ENCODE measurements at places on chromosomes 13 and 19.

DNA sequence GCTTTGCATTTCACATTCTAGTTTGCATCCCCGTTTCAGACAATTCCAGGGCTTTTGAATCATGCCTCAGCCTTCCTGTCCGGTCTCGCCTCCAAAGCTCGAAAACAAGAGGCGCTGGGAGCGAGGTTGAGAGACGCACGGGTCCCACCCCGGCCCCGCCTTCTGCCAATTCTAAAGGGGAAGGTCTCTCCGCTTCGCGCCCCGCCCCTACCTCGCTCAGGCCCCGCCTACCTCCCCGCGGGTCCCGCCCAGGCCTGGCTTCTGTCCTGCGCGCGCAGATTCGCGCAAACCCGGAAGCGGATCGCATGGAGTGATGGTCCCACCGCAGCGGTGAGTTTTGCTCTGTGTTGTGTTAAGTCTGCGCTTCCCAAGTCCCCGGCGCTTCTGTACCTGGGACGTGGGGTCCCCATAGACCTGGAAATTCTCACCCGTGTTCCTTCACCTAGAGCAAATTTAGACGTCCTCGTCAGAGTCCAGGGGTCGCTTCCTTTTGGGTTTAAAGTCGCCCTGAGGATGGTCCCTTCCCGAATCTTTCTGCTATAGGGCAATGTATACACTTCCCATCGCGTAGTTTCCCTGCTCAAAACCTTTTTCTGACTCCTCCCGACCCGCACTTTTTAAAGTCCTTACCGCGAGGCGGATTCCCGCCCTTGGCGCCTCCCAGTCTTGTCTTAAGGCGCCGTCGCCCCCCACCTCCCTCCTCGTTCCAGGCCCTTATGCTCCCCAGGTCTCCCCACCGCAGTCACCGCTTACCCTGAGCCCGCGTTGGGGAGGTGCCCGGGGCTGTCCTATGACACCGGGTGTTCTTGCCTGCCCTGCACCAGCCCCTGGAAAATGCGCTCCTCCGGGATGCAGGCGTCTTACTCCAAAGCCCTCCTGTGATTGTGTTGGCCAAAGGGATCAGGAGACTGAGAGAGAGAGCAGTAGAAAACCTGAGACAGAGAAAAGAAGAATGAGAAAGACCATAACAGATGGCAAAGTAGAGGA is at the start of gene ZNF845:
Gene ZNF845 (plus strand): TSS at position 287 of the 987 bp plus-strand sequence. CDS start 7,559 bp downstream, outside the sequence.
- peak; percentile 92 for DNase-seq

DNA sequence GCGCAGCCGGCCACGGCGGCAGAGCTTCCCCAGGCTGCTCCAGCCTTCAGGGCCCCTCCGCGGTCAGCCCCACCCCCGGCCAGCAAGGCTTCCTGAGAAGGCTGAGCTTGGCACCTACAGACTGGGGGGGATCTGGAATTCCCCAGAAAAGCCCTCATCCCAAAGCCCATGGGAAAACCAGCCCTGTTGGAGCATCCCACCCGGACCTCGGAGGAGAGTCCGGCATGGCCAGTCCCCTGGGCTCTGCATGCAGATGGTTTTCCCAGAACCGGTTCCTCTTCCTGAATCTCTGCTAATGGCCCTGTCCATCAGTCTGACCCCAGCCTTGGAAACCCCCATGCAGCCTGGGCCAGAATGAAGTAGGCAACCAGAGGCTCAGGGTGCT is 10.3 kb downstream of the RASA3 start:
- DNase-seq = no peak

DNA sequence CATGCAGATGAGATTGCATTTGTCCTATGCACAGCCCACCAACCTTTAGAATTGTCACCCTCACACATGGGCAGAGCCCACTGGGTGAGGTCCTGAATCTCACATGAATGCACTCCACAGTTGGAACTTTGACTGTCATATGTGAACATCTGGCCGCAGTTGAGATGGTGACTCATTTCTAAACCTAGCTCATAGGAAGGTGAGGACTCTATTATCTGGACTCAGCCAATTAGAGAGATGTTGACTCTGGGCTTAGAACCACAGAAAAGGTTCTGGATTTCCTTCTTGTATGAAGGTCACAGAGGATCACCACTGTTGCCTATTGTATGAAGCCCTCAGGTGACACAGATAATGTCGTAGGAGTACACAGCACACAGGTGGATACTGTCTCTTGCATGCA is 25.6 kb upstream of the ZNF681 start:
- no peak for DNase-seq

DNA sequence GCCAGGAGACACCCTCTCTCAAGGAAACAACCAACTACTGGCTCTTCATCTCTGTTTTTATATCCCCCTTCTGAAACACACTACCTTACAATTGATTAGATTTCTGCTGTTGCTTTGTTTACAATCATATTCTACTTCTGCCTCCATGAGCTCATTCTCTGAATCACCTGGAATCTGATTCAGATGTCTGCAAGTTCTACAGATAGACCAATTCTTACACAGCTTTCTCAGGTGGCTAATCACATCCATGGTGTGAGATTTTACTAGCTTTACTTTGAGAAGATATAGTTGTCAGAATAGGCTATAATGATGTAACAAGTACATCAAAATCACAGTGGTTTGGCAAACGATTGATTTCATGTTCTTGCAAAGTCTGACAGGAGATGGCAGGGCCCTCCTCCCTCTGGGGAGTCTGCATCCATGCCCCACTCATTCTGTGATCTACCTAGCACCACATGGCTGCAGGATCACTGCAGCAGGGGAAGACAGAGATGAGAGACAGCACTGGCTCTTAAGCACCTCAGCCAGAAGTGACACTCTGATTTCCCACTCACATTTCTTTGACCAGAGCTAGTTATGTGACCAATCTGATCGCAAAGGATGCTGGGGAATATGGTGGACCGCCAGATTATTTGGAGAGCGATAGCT is 243.7 kb downstream of the FOXO1 start:
- no peak for DNase-seq

- DNase-seq = no peak
Observed at GRCh38 chr19:42573642-42574041, 21.1 kb downstream of the CEACAM8 start.

DNA sequence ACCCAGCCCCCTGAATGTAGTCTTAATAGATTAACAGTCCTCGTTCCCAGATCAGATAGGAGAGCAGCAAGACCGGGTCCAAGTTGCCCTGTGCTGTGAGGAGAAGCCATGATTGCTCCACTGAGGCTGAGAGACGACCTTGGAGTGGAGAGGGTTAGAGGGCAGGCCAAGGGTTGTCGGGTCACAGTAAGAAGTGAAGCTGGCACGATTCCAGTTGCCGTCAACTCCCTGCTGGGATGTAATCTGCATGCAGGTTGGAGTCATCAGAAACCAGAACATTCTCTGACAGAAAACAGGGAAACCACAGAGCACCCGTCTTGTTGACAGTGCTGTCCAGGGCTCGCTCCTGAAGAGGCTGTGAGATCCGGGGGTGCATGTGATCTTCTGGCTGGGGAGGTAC is 19.0 kb upstream of the ATP11A start:
- DNase-seq = no peak

- no peak for DNase-seq
Observed at GRCh38 chr19:28531979-28532378, 681.0 kb downstream of the UQCRFS1 start.

DNA sequence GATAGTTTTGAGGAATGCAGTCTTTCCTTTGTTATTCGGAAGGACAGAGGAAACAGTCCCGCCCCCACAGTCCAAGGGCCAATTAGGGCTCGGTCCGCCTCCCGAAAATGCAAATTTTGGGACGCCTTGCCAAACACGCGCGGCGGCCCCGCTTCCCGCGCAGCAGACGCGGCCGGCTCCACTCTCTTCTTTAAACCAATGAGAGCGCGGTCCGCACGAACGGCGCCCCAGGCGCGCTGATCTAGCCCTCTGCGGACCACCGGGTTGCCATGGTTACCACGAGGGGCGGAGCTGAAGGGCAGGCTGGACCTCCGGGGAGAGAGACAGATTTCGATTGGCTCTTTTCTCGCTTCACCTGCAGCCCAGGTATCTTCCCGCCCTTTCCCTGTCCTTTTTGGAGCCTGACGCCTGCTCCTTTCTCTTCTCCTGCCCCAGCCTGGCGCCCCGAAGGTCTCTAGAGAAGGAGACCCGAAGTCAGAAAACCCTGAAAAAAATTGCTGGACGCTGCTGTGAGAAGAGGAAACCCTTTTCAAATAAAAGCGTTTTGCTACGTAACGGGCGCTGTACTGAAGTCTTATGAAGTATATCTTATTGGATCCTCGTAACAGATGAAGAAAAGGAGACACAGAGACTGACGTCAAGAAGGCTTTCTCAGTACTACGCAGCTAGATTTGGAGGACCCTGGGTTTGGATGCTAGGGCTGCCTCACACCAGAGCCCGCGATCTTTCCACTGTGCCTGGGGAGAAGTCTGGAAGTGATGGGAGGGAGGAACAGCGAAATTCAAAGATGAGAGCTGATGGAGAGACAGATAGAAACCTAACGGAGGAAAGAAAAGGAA is 2.0 kb downstream of the PTH2 start:
- DNase-seq = no peak

GRCh38 chr13:84445776-84446175 is 563.5 kb upstream of the SLITRK1 start:
- DNase-seq = no peak

DNA sequence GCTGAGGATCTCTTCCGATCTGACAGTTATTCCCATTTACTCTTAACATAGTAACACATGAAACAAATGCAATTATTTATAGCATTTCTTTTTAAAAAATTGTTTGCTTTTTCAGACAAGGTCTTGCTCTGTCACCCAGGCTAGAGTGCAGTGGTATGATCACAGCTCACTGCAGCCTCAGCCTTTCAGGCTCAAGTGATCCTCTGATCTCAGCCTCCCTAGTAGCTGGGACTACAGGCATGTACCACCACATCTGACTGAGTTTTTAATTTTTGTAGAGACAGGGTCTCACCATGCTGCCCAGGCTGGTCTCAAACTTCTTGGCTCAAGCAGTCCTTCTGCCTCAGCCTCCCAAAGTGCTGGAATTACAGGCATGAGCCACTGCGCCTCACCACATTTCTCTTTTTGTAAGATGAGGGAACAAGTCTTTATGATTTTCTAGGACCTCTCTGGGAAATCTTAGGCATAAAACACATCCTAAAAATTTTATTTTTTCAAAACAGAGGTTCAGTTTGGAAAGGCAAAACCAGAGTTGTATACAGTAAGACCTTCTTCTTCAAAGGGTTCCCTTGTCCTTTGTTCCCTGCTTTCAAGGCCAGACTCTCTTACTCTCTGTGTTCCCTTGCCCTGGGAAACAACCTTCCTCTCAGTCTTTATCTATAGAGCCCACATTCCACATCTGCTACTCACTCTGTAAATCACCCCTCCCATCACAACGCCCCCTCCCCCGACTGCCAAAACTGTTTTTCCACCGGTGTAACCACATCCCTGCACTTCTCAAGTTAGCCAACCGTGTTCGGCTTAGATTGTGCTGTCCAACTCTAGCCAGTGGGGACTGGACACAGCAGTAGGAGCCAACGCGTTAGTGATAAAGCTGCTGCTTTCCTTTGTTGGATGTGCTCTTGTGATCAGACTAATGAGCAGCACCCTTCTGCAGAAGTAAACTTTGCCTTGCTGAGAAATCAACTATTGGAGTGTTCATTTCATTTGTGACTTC is 56.2 kb downstream of the DHRS12 start:
- no peak for DNase-seq

- peak; percentile 50 for DNase-seq
Observed at GRCh38 chr19:44141191-44142058, at the start of gene ZNF234. ZNF234 (plus strand) TSS chr19:44141554; CDS start chr19:44144633, 3,079 bp downstream.

DNA sequence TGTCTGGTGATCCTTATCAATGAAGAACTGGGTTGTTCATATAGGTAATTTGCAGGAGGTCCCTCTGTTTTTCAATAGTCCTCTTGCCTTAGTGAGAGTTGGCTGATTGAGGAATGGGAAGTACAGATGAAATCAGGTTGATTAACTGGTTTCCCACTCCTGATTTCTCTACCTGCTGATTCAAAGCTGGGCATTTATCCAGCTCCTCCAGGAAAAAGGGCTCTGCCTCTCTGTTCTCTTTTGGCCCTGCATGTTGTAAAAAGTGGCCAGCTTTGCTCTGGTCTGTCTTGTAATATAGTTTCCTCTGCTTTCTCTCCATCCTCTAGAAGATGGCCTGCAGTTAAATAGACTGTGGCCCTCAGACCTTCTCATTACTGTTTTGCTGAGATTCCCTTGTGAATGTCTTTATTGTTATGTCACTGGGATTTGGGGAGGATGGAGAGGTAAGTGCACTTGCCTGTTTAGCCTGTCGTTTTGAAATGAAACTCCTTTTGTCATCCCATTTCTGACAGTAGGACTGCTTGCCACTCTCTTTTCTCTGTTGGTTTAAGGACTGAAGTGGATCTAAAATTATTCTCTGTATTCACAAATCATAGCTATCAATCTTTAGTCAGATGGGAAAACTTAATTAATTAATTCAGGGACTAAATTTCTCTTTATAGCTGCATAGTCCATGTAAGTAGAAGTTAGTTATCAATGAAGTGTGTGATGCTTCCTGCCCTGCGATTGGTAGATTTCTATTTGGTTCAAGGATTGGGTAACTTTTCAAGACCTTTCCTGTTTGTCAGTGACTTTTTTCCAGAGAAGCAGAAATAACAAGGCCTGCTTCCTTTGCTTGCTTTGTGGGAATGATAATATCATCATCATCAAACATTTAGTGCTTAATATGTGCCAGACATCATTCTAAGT is 28.5 kb downstream of the GARRE1 start:
- DNase-seq = no peak

DNA sequence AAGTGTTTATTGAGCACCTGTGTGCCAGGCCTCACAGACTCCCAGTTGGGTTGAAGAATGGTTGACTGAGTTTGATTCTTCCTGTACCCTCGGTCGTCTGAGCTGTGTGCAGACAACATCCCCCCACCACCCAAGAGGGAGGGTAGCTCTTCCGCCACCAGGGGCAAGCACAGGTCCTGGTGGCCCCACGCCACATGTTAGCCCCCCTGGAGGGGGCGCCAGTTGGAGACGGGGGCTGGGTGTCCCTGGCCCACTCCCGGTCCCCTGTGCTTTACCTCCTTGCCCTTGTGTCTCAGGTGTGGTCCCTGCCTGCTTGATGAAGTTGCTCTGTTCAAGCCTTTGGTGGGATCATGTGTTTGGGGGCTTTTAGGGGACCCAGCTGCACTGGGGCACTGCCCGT is 27.2 kb downstream of the COLGALT1 start:
- DNase-seq = no peak

- DNase-seq = no peak
Observed at GRCh38 chr19:23101241-23101640, 15.6 kb upstream of the ZNF730 start.

GRCh38 chr19:47450478-47450877 is 21.2 kb downstream of the SLC8A2 start:
- no peak for DNase-seq
